ENCODE measurements at places on chromosomes 6 and 20. TPM values are rescaled to one million over a fixed set of nuclear protein-coding genes. Genes with fewer than 3 reads are reported as not detected.

Gene TBXT
- not detected for total RNA-seq

Gene GABRR2
- 0.39 TPM for total RNA-seq

Gene SCRT2
- not detected for total RNA-seq

Gene CST5
- not detected for total RNA-seq

Gene BPIFB1
- not detected for total RNA-seq

Gene TENT5A
- 9.2 TPM for total RNA-seq

Gene BTNL2
- not detected for total RNA-seq

Gene LGSN
- not detected for total RNA-seq

Gene PCED1A
- 78.0 TPM for total RNA-seq

Data from cardiac muscle cell (in vitro differentiated cells and primary cell).